ENCODE measurements at places on chromosomes 4 and X. TPM values are rescaled to one million over a fixed set of nuclear protein-coding genes. Genes with fewer than 3 reads are reported as not detected.
A peak's percentile ranks its signal among the peaks of the same experiment; 100 is the strongest.

The ALG13 gene
- 78.4 TPM for total RNA-seq

The USP17L25 gene
- not detected for total RNA-seq

The TMEM271 gene
- not detected for total RNA-seq

DNA sequence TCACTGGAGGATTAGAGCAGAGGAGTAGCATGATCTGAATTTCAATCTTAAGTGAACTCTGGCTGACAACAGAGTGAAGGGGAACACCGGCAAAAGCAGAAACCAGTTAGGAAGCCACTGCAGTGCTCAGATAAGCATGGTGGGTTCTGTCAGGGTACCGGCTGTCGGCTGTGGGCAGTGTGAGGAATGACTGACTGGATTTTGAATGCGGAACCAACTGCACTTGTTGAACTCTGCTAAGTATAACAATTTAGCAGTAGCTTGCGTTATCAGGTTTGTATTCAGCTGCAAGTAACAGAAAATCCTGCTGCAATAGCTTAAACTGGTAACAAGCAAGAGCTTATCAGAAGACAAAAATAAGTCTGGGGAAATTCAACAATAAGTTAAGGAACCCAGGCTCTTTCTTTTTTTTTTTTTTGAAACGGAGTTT lies 5.2 kb downstream of the HTT start:
- peak; percentile 49 for DNase-seq

- DNase-seq = no peak
Measured at GRCh38 chrX:103585411-103586313, at the start of gene TCEAL4. TSS of gene TCEAL4 (plus strand) at chrX:103585515. CDS start at chrX:103586676, 1,161 bp downstream.

DNA sequence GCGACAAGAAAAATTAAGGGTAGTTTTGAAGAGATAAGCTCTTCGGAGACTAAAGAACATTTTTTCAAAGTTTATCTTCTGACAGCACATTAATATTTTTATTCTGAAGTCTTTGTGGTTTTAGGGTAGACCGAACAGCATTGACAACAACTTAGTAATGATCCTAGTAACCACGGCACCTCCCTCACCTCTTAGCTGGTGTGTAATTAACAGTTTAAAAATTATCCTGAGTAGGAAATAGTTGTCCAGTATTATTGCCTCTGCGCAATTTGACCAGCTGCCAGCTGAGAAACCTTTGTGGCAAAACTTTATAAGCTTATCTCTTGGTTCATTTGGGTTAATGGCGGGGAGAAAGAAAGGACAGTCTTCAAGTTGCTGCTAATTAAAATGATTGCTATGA lies 213.6 kb downstream of the CBLL2 start:
- no peak for DNase-seq

- DNase-seq = no peak
Measured at GRCh38 chr4:73098016-73098415, 28.5 kb upstream of the COX18 start.

DNA sequence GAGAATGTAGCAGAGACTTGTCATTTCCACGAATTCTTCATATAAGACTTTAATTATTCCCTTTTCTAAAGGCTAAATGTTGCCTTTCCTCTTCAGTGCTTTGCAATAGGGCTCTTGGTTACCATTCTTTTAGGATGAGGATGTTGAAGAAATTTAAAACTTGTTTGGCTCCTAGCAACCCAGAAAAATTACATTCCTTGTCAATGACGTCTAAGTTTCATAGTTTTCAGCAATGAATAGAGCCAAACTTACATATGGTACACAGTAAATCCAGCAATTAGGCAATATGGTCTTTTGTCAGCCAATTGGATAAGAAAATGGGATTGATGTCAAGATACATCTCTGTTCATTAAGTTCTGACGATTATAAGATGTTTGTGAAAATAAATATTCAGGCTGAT lies 1639.6 kb upstream of the PCDH10 start:
- no peak for DNase-seq

DNA sequence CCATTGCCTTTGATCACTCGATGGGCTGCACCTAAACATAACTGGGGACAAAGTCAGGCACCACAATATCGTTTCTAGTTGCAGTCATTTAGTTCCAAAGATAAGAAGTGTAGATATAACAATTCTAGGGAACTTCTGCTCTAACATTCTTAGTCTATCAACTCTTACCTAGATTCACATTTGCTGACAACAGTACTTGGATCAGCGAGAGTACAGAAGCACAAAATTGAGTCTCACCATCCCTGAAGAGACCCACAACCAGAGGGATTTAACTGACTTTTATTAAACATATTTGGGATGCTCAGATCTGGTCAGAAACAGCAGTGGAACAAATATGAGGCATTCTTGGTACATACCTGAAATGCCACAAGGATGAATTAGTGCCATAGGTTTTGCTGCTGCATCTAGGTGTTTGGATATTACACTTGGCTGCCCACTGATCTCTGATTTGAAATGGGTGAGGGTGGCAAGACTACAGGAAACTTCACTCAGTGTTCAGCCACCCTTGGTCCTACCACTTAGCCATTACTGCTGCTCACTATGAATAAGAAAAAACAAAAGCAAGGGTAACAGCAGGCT lies 28.9 kb upstream of the HUWE1 start:
- DNase-seq = no peak

DNA sequence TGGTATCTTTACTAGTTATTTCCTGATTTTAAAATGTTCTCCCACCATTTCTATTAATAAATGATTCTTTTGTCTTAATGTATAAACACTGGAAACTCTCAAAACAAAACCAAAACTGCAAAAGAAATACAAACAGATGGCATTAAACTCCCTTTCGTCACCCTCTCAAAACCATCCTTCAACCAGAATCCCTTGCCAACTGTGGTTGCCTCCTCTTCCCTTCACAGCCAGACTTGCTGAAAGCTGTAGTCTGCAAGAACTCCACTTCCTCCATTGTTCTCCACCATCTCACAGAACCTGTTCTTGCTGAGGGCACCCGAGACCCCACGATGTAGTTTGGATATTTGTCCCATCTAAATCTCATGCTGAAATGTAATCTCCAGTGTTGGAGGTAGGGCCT lies 96.5 kb downstream of the WWC2 start:
- DNase-seq = no peak

DNA sequence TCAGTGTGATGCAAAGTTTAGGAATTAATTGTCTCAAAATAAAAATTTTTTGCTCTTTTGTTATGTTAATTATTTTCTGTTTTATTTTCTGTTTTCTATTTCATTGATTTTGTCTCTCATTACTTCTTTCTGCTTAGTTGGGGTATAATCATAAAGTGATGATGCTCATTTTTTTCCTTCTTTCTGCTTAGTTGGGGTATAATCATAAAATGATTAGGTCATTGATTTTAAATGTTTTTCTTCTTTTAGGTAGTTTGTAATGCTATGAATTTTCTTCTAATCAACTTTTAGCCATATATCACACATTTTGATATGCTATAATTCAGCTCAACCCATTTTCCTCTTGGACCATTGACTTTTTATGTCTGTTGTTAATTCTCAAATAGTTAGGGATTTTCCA lies 43.7 kb downstream of the NEUROG2 start:
- DNase-seq = no peak

- DNase-seq = peak; percentile 40
Measured at GRCh38 chrX:151687635-151688034, 7.6 kb upstream of the PRRG3 start.

DNA sequence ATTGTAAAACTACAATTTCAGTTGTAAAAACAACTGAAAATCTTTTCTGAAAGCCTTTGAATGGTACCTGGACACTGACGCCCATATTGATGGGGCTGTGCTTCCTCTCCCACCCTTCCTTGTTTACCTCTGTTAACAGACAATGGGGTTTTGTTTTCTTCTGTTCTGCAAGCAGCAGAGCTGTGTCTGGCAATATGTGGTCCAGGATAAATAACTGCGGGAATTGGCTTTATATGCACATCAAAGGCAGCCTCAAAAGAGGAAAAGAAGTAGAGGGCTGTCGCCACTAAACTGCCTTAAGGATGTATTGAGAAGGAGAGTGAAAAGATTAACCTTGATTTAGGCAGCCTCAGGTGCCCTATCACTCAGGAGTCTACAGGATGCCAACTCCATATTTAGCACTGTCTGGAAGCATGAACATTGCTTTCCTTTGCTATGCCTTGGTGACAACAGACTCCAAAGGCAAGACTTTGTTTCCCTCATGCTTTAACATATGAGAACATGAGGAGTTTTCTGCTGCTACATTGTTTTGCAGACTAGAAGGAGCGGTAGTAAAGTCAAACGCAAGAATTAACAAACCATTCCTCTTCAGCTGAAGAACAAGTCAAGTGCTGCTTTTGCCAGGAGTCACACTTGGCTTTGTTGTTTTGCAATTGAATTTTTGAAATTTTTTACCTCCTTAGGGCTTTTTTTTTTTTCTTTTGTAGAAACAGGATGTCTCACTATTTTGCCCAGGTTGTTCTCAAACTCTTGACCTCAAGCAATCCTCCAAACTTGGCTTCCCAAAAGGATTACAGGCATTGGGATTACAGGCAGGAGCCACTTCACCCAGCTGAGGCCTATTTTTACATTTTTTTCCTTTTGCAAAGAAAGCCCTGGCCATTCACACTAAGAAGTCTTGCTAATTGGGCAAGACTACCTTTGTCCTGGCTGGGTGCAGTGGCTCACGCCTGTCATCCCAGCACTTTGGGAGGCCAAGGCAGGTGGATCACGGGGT lies 3.0 kb downstream of the IL21 start:
- no peak for DNase-seq

DNA sequence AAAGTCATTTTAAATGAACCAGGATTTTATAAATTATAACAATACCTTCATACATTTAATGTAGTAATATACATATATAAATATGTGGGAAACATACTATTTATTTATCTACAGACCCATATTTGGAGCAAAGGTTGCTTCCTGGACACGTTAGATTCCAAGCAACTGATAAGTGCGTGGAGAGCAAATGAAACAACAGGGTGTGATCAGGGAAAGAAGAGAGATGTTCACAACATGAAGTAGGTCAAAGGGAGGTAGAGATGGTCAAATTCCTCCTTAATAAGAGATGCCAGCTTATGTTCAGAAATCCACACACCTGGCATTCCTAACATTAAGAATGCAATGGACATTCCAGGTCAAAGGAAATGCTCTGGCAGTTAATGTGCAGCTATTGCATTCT lies 53.1 kb upstream of the HPGD start:
- DNase-seq = no peak
